ENCODE measurements at places on chromosomes 16 and 17.

GRCh38 chr17:28887871-28888471 lies 9.6 kb downstream of the FLOT2 start:
- no peak for DNase-seq

- no peak for DNase-seq
Measured at GRCh38 chr17:17119106-17119505, 76.8 kb downstream of the MPRIP start.

DNA sequence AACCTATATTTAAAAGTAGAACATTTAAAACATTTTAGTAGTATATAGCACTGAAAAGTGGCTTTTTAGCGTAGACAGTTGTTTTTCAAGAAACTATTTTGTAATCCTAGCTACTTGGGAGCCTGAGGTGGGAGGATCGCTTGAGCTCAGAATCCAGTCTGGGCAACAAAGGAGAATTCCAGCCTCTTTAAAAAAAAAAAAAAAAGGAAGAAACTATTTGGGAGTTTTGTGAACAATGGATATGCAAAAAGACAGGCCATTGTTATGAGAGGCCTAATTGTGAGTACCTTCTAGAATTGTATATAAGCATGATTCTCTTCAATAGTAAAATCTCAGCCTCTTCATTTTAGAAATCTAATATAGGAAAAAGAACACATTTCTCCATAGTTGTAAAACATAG lies 17.6 kb downstream of the OMG start:
- no peak for DNase-seq

DNA sequence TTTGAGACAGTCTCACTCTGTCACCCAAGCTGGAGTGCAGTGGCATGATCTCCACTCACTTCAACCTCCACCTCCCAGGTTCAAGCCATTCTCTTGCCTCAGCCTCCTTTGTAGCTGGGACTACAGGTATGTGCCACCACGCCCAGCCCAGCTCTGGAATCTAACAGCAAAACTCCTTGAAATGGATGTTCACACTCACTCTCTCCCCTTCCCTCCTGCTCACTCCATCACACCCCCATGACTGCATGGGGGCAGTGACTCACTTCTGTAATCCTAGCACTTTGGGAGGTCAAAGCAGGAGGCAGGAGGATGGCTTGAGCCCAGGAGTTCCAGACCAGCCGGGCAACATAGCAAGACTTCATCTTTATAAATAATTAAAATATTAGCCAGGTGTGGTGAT lies 11.1 kb upstream of the TFAP4 start:
- no peak for DNase-seq

GRCh38 chr16:75267631-75268264 lies 16.3 kb upstream of the BCAR1 start:
- no peak for DNase-seq

GRCh38 chr17:42272162-42272907 lies 3.9 kb downstream of the STAT5B start:
- peak; percentile 66 for DNase-seq

DNA sequence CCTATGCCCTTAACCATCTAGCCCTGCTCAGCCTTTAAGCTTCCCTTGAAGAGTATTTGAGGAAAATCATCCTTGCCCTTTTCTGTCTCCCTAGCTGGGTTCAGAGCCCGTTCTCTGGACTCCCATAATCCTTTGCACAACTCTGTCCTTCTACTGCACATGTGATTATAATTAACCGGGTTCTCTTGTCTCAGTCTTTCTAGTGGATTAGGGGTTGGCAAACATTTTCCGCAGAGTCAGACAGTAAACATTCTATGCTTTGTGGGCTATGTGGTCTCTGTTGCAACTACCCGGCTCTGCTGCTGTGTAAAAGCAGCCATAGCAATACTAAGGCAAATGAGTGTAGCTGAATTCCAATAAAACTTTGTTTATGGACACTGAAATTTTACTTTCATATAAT lies 80.0 kb downstream of the CDRT15 start:
- no peak for DNase-seq

GRCh38 chr17:59837308-59838051 lies 55.3 kb downstream of the TUBD1 start:
- peak; percentile 92 for DNase-seq

DNA sequence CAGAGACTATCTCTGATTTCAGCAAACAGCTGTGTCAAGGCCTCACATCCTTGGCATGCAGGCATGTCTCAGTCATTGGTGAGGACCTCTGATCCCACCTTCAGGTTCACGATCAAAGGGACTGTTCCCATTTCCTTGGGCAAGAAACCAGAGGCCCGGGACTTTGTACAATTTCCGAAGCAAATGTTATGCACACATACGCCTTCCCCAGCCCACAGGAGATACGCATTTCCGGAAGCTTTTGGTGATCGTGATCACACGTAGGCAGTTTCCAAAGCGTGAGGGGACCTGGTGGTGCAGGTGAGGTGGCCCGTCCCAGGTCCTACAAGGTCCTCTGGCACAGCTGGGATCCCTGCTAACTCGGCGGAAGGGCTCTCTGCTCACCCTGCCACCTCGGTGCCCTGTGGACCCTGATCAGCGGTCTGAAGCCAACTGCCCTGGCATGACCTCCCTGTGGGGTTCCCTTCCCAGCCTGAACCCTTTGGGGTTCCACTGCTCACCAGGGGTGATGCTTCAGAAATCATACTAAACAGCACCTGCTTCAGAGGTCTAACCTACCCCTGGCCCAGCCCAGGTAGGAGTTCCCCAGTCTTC lies 28.8 kb upstream of the KLHDC4 start:
- no peak for DNase-seq

DNA sequence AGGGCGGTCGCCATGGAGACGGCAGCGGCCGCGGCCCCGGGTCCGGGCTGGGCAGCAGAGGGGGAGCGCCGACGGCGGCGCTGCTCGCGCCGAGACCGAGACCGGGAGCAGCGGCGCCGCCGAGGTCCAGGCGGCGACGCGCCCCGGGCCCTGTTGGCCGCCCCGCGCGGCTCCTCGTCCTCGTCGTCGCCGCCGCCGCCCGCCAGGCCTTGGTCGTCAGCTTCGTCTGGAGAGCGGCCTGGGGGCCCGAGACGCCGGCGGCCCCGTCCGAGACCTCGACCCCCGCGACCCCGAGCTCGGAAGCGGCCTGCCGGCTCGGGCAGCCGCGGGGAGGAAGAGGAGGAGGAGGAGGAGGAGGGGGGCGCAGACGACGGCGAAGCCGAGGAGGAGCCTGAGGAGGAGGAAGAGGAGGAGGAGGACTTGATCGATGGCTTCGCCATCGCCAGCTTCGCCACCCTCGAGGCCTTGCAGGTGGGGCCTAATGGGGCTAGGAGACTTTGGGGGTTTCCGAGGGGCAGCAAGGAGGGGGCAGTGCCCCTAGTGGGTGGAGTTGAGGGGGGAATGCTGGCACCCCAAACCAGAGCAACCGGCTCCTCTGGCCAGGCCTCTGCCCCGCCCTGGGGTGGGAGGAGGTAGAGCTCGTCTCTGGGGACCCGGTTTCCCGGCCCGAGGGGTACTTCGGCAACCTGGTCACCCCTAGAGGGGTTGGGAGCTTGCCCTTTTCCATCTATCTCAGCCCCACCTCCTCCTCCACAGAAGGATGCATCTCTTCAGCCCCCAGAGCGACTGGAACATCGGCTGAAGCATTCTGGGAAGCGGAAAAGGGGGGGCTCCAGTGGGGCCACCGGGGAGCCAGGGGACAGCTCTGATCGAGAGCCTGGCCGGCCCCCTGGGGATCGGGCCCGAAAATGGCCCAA lies 1.5 kb downstream of the FBRS start:
- DNase-seq: peak; percentile 30

DNA sequence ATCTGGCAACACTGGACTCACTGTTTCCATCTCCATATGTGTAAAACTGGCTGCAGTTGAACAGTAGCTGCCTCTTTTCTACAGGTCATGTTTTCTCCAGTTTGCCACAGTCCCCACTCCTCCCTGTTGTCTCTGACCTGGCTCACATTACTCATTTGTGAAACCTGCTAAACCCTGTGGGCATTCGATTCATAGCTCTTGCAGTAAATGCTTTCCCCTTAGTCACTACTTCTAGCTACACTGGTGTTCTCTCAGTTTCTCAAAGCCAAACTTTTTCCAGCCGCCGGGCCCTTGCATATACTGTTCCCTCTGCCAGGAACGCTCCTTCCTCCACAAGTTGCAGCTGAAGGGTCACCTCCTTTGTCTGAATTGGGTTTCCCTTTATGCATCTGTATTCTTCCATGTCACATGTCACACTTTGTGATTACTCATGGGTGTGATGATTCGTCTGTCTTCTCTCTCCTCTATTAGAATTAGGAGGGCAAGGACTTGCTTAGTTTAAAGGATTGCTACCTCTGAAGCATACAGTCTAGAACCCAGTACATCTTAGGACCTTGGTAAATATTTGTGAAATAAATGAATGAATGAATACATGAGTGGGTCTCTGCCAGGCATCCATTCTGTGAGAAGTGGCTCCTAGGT lies 15.0 kb upstream of the MT4 start:
- DNase-seq: no peak

DNA sequence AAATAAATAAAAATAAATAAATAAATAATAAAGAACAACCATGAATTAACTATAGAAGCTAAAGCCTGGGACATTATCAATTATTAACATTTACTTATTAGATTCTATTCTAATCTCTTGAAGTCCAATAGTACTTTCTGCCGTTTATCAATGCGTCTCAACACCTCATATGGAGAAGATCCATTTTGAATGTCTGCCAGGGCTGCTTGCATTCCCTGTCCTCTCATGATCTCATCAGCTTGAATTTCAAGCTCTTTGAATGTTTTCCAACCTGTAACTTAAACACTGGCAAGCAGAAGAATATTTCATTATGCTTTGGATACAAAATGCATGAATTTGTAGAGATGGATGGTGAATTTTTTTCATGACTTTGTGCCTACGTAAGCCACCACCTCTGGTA lies 191.9 kb upstream of the ANKFN1 start:
- DNase-seq: no peak

- DNase-seq: no peak
Measured at GRCh38 chr17:75664099-75664549, 2.8 kb downstream of the RECQL5 start.

All from central memory CD4-positive, alpha-beta T cell (primary cell).